ENCODE measurements at places on chromosomes 2 and 18.

DNA sequence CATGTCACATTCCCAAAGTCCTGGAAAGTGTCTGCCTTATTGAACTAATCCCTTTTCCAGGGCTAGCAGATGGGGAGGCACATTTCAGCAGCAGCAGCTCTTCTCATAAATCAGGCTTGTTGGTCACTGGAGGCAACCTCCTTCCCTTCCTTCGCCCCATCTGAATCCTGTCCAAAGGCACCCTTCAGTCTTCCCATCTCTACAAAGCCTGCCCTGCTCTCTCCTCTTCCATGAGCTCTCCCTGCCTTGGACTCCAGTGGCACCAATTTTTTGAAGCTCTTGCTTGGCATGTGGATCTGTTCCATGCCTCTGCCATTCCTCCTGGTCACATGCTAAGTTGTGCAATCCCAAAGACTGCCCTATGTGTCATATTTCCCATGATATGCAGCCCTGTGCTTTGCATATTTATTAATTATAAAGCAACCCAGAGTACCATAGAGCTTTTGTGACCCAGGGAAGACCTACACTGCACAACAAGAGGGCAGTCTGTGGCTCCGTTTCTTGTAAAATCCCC is 70.3 kb downstream of the ANTXR1 start:
- no peak for DNase-seq

- DNase-seq = no peak
Observed at GRCh38 chr2:56739413-56739812, 555.6 kb downstream of the CCDC85A start.

GRCh38 chr18:56709463-56709862 is 58.3 kb downstream of the WDR7 start:
- peak; percentile 56 for DNase-seq

DNA sequence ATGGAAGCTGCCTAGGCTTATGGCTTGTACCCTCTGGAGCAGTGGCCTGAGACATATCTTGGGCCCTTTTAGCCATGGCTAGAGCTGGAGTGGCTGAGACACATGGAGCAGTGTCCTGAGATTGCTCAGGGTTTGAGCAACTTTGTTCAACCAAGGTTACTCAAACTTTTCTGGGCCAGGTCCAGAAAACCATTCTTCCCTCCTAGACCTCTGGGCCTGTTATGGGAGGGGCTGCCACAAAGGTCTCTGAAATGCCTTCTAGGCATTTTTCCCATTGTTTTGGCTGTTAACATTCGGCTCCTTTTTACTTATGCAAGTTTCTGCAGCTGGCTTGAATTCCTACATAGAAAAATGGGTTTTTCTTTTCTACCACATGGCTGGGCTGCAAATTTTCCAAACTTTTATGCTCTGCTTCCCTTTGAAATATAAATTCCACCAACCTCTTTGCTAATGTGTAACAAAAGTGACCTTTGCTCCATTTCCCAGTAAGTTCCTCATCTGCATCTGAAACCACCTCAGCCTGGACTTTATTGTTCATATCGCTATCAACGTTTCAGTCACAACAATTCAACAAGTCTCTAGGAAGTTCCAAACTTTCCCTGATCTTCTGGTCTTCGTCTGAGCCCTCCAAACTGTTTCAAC is 84.9 kb upstream of the MAP4K3 start:
- no peak for DNase-seq

DNA sequence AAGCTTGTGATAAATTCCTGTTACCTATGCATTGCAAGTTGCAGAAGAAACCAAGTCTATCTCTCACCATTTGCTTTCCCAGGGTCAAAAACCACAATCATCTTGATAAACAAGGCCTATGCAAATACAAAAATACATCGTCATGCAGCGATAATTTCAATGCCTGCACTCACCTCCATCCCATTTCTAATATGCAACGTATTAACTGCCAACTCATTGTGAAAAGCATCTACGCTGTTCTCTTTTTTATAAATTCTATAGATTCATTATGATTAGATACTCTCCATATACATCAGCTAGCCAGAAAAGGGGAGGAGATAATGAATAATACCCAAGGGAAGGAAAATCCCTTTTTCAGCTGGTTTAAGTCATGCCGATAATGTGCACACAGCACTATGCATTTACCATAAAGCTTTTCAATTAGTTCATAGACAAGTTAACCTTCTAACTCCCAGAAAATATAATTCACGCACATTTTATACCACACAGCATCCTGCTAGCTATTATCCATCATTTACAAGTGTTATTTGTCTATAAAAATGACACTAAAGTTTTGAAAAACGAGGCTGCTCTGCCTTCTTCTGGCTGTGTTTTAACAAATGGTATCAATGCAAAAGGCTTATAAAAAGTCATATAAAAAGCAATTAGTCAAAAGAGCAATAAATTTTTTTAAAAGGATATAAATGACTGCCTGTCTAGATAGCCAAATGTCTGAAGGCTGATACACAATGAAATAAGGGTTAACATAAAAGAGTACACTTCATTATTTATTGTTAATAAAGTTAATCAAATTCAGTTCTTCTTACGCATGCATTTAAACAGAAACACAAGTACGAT is 77.6 kb downstream of the AFF3 start:
- no peak for DNase-seq

DNA sequence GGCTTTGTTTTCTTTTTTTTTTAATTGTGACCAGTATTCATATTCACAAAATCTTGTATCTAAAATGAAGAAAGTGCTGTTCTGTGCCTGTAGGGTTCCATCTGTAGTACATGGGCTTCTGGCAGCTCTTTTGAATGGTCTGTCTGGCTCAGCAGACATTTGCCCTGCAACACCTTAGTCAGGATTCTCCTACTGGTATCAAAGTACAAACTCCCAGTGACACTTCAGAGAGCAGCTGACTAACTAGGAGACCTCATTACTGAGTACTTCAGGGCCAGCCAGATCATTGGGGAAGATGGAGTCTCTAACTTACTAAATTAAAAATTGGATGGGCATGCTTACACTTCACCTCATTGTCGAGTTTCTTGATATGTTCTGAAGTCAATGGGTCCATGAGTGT is 39.7 kb downstream of the GRHL1 start:
- no peak for DNase-seq

GRCh38 chr2:189287982-189288521 is 108.5 kb upstream of the COL5A2 start:
- no peak for DNase-seq

DNA sequence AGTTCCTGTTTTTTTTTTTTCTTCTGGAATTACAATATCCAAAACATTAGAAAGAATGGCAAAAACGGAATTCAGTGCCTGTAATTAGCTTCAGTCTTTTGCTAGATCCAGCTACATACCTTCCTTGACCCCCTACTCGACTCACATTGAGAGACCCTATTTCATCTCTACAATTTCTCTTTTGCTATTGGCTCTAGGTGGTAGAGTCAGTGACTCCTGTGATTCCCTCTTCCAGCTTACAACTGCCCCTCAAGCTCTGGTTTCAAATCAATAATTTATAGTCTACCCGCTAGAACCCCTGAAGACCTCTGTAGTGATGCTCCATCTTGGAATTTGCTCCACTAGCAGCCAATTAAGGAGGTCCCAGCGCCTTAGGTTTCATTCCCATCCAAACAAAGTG is 125.8 kb downstream of the TMEFF2 start:
- no peak for DNase-seq
